ENCODE measurements at places on chromosomes 5 and 9.

DNA sequence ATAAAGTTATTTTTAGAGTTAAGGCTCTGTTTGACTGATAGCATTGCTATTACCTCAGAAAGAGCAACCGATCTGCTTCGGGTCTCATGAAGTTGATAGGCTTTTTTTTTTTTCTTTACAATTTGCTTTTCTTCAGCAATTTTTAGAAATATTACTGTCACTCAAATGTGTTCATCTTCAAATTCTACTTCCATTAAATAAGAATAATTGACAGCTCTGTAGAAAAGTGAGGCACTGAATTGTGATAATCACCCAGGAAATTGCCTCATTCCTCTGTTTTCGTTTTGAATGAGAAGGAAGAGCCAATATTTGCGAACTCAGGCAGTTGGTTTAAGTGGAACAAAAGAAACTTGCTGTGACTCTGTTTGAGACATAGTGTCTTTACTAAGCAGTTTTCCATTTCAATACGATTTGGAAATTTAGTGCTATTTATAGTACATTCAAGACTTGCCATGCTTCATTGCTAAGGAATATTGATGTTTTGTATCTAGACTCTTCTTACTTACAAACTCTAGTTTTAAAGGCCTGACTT is 700.5 kb upstream of the CDH10 start:
- no peak for DNase-seq

- DNase-seq = no peak
Measured at GRCh38 chr5:36222620-36223019, 19.1 kb downstream of the NADK2 start.

DNA sequence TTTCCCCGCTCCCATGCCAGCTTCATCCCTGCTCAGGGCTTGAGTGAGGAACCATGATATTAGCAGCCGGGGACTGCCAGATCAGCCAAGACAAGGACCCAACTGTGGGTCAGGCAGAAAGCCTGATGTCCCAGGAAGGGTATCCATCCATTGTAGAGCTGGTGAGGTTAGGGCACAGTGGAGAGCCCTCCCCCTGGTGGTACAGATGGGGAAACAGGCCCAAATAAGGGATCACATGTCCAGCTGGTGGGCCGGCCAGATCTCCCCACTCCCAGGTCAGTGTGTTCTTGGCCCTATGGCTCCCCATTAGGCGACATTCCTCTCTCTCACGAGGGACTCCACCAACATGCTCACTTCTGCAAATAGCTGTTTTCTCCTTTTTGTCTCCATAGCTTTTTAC is 9.0 kb downstream of the CDX1 start:
- peak; percentile 41 for DNase-seq

DNA sequence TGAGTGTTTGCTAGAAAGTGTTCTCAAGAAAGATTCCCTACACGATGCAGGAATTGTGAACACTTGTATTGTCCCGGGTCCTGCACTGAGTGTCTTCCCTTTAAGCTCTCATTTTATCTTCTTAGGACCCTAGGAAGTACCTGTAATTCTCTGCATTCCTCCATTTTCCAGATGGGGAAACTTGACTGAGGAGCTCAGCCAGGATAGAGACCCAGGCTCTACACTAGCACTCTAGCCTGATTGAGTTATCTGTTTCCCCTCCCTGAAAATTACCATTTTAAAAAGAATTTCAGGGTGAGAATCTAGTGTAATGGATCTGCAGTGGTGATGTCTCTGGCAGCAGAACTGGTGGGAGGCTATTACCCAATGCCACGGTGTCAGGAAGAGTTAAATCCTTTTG is 453.9 kb downstream of the KDM4C start:
- no peak for DNase-seq

GRCh38 chr9:14730461-14730898 is 7.9 kb upstream of the CER1 start:
- DNase-seq = no peak

DNA sequence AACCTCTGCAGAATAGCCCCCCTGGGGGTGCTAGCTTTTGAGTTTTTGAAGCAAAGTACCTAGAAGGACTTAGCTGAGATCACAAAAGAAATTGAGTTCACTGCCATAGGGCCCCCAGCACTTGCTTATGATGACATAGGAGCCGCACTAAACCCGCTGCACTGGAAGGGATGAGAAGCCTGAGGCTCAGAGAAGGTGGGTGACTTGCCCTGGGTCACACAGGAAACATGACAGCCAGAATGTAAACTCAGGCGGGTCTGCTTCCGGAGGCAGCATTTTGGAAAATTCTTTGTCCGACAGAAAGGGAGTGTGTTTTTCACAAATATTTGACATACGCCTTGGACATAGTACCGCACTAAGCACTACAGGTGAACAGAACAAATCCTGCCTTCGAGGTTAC is 8.4 kb upstream of the TOR1B start:
- no peak for DNase-seq

- DNase-seq = no peak
Measured at GRCh38 chr5:103648086-103648485, 85.5 kb upstream of the NUDT12 start.

DNA sequence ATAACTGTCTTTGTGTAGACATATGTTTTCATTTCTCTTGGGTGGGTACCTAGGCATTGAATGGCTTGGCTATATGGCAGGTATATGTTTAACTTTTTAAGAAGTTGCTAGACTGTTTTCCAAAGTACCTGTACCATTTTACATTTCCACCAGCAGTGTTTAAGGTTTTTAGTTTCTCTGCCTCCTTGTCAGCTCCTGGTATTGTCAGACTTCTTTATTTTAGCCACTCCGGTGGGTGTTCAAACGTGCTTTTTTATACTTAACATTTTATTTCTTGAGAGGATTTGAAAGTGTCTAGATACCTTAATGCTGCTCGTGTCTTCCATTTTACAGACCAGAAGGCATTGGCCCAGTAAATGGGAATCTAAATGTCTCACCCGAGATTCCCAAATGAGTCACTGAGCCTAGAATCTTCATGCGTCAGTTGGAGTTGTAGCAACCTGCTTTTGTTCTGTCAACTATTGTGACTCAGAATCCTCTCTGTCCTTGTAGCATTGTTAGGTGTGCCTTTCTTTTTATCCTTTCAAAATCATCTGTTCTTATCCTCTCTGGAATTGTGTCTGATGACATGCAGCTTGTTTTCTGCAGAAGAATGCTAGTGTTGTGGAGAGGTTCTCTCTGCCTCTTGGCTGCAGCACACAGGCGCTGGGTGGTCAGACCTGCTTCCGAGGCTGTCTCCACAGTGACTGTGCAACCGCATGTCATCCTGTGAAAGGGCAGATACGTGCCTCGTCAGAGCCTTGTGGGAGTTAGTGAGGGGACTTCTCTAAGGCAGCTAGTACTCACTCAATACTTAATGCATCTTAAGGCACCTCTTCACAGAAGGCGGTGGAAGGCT is 291.8 kb downstream of the AOPEP start:
- DNase-seq = no peak

- DNase-seq = no peak
Measured at GRCh38 chr9:130417602-130418001, 27.2 kb upstream of the ASS1 start.

All from KBM-7 (cell line).